Fibroblast of gingiva (primary cell): ENCODE measurements at places on chromosomes 16 and 17.

GRCh38 chr17:75261336-75262111 lies at the start of the genes GGA3 and MRPS7:
GGA3 (minus strand) TSS chr17:75261606; CDS start chr17:75261587, 19 bp downstream.
MRPS7 (plus strand) TSS chr17:75261879; CDS start chr17:75261901, 22 bp downstream.
- peak; percentile 92 for DNase-seq

DNA sequence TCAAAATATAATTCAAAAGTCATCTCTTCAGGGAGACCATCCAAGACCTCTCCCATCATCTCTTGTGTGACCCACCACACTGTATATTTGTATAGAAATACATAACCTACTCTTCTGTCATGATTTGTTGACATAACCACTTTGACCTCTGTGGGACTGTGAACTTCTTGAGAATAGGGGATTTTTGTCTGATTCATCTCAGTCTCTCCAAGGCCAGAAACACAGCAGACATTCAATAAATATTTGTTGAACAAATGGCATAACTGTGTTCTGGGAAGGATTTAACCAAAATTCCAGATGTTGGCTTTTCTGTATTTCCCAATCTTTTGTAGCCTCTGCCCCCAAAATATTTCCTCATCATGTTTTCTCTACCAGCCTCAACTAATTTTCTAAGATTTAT lies 169.7 kb downstream of the CDH11 start:
- DNase-seq, result peak; percentile 82

DNA sequence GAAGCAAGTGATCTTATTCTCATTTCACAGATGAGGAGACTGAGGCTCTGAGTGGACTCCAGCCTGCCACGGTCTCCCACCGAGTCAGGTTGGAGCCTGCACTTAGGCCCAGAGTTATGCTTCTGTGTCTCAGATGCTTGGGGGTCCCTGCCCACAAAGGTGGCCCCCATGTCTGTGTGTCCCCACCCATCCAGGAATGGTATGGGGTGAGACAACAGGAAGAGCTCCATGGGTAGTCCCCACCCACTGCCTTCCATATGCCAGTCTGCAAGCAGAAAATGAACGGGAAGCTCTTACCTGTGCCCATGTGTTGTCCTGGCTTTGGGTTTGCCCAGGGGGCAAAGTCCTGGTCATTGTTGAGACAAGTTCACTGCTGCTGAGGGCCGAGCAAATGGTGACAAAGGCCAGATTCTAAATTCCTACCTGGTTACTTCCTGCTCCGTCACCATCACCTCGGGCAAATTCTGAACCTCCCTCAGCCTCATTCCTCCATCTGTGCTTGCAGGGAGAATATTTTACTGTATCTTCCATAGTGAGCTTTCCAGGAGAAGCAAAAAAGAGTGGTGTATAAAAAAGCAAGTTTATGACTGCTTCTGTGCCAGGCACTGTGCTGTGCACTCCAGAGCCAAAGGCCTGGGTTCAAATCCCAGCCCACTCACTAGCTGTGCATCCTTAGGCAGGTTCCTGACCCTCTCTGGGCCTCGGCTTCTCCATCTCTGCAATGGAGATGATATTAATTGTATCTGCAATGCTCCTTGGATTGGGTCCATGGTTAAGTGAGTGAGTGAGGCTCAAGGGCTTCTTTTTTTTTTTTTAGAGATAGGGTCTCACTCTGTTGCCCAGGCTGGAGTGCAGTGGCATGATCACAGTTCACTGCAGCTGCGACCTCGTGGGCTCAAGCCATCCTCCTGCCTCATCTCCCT lies 9.3 kb downstream of the IL4R start:
- DNase-seq, result no peak

- DNase-seq, result peak; percentile 80
Observed at GRCh38 chr17:82030470-82031302, 792 bp upstream of the RAC3 start.

GRCh38 chr17:76585649-76586593 lies at the start of gene ST6GALNAC2:
ST6GALNAC2 (minus strand) TSS chr17:76585860; CDS start chr17:76585808, 52 bp downstream.
- peak; percentile 29 for DNase-seq

DNA sequence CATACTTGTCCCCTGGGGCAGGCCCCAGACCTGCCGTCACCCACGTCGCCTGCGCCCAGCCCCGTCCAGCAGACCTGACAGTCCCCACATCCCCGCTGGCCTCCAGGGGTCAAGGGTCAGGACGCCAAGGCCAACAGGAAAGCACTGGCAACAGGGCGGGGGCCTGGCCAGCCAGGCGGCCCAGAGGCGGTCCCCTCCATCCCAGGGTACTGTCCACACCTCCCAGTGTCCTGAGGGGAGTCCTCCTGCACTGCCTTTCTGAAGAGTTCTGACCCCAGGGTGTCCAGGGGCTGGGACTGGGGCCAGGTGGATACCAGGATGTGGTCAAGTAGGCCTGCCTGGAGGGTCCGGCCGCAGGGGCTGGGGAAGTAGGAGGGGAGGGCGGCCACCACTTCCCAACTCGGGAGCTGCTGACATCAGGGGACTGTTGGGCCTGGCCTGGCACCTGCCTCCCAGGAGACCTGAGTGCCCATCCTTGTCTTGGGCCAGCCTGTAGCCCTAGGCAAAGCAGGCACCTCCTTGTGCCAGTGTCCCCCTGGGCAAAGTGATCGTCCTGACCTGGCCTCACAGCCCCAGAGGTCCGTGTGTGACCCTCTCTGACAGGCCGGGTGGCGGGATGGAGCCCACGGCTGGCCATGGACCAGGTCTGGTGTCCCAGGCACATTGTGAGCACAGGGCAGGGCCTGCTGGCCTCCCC lies 6.7 kb upstream of the AXIN1 start:
- no peak for DNase-seq

- DNase-seq, result no peak
Observed at GRCh38 chr17:51120357-51120738, 320 bp downstream of the SPAG9 start.

GRCh38 chr17:78255953-78256706 lies 24.7 kb downstream of the TMEM235 start:
- no peak for DNase-seq

DNA sequence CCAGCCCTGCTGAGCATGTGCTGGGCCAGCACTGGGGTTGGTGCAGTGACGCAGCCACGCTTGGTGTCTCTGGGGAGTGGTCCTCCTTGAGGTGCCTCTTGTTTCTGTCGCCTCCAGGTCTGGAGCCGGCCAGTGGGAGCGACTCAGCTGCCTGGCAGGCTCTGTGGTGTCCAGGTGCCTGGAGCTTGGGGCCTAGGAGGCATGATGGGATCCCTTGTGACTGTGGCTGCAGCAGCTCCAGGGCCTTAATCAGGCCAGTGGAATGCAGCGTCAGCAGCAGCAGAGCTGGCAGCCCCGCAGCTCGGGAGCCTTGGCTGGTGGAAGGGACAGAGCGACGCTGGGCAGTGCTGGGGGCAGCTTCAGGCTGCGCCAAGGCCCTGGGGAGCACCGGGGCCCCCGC lies 74.7 kb upstream of the CIBAR2 start:
- DNase-seq, result peak; percentile 60

GRCh38 chr16:9874219-9874618 lies 308.0 kb downstream of the GRIN2A start:
- DNase-seq, result no peak

- peak; percentile 15 for DNase-seq
Observed at GRCh38 chr17:8016632-8017424, 14.4 kb downstream of the GUCY2D start.

GRCh38 chr17:39871801-39872200 lies 3.8 kb downstream of the ZPBP2 start:
- no peak for DNase-seq

DNA sequence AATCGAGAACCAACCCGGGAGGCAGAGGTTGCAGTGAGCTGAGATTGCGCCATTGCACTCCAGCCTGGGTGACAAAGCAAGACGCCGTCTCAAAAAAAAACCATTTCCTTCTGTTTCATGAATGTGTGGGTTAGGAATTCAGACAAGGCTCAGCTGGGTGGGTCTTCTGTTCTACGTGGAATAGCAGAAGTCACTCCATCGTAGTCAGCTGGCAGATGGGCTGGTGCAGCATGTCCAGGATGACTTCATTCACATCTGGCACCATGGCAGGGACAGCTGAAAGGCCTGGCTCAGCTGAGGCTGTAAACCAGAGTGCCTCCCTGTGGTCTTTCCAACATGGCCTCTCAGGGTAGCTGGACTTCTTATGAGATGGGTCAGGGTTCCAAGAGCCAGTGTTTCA lies 89.0 kb downstream of the C17orf67 start:
- DNase-seq, result no peak

DNA sequence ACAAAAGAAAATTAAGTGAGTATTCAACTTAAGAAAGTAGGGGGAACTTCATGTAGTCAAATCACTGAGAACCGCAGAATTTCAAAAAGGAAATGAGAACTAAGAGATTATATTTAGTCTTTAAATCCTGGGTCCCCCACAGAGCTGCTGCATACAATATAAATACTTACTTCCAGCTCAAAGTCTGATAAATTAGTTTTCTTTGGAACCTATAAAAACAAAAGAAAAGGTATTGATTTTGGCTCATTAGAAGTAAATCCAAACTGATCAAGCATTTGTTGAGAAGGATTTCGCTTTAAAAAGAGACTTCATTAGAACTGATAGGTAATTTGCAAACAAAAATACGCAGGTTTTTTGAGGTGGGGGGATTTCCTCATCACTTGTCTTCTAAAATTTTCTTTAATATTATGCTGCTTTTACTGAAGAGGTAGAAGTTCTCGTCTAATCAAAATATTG lies 21.9 kb downstream of the PARN start:
- no peak for DNase-seq

- DNase-seq, result peak; percentile 56
Observed at GRCh38 chr17:65556014-65556909, 5.2 kb downstream of the AXIN2 start.

GRCh38 chr16:50862818-50863643 lies 121.1 kb downstream of the CYLD start:
- no peak for DNase-seq

GRCh38 chr16:8373676-8374431 lies 216.5 kb downstream of the TMEM114 start:
- DNase-seq, result no peak

- peak; percentile 37 for DNase-seq
Observed at GRCh38 chr16:47504599-47504998, 43.5 kb downstream of the PHKB start.

DNA sequence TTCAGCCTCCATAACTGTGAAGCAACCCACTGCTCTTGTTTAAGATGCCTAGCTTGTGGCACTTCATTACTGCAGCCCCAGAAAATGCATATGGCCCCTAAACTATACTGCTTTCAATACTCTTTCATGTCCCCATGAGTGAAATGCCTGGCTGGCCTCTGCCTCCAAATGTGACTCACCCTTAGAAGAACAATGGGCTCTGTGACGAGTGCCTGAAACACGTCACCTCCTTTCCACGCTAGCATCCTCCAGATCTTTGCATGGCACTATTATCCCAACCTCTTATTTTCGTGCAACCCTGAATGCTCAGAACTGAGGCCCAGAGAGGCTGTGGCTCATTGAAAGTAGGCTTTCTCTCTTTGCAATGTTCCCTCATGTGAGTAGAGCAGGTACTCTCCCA lies 233.1 kb downstream of the CBLN1 start:
- DNase-seq, result no peak

- DNase-seq, result peak; percentile 76
Observed at GRCh38 chr16:12113523-12114345, 137.2 kb downstream of the SNX29 start.

DNA sequence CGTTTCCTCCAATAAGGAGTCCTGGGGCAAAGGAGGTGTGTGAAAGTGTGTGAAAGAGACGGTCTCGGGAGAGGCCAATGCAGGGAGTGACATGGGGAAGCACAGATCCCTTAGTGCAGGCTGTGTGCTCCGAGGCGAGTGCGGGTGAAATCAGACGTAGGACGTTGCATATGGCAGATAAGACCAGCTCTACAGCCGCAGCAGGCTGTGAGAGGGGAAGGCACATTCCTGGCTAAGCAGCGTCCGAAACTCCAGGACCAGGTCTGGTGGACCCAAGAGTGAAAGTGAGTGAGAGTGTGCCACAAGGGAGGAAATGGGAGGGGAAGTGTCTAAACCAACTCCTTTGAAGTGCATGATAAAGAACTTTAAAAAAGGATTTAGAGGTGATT lies 11.3 kb downstream of the POLR3K start:
- DNase-seq, result no peak
